ENCODE measurements at places on chromosomes 3 and 15.

- no peak for DNase-seq
These were observed 724 bp downstream of the RPSA start for GRCh38 chr3:39407259-39407629.

- DNase-seq, result no peak
These were observed 34.6 kb upstream of the CACNA2D3 start for GRCh38 chr3:54087581-54088410.

DNA sequence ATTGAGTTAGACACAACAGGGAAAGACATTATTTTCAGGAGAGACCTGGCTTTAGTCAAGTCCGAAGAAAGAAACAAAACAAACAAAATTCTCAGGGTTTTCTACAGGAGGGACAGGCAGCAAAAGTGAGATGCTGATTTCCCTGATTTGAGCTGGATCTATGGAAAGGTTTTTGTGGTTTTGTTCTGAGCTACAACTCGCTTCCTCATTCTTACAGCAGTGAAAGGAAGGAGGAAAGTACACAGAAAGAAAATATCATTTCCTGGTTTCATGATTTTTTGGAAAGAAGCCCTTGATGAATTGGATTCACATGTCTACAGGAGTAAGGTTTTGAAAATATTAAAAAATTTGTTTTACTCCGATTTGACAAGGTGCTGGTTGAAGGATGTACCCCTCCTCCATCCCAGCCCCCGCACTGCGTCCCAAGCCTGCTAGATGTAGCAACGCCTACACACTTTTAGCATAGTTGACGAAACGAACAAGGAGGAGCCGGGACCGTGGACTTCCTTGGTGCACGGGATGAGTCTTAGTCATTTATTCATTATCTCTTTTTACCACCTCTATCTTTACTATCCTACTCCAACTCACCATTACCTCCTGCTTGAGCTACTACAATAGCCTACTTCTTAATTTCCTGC is 10.8 kb downstream of the PRICKLE2 start:
- DNase-seq, result no peak

GRCh38 chr3:188802645-188803044 is 369.1 kb upstream of the TPRG1 start:
- DNase-seq, result no peak

DNA sequence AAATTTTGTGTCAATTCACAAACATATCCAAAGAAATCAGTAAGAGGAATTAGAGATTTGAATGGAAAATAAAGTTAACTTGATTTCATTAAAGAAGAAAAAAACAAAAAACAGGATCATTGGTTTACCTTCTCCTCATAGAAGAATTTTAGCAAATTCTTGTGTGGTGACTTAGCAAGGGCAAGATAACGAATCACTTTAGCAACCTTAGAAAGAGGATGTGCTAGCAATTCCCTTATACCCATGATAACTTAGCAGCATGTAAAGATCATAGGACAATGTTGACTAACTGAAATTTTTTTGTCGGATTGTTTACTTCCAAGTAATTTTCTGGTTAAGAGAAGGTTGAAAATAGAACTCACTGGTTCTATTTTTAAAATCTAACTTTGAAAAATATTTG is 609.3 kb downstream of the GBE1 start:
- no peak for DNase-seq

GRCh38 chr15:76343313-76343996 is 6.9 kb downstream of the ISL2 start:
- no peak for DNase-seq

DNA sequence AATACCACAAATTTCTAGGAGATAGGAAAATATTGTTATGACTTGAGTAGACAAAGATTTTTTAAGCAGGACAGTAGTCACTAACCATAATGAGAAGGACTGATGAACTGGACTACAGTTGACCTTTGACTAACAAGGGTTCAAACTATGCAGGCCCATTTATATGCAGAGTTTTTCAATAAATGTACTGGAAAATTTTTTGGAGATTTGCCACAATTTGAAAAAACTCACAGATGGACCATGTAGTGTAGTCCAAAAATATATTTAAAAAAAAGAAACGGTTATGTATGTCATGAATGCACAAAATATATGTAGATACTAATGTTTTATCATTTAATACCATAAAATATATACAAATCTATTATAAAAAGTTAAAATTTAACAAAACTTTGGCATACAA is 151.8 kb downstream of the LRRN1 start:
- no peak for DNase-seq

DNA sequence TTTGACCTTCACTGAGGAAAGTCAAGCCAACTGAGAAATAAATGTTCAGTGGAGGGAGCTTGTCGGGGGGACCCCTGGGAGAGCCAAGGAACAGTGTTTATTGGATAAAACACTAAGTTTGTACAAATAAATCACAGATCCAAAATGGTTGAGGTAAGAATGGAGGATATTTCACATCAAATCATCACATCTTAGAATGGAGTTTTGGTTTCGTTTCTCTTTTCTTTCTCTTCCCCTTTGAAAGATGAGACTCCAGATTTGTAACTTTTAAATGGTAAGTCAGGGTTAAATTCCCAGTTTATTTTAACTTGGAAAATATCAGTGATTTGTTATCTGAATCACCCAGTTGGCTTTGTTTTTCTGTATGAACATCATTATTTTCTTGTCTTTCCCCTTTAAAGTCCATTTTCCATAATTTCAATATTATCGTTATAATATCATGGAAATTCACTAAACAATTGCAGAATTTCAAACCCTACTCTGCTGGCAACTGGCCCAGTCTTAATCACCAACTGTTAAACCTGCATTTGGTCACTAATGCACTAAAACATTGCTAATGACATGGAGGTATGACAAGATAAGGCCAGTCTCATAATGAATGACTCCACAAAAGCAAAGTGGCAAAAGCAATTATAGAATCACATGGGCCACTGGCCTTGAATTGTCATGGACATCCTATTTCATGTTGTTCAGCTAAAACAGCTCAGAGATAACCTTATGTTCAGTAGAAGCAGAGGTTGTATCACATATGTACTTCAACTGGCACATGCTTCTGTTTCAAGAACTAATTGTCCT is 295.1 kb downstream of the SHOX2 start:
- DNase-seq, result no peak

GRCh38 chr3:43949594-43949993 is 258.9 kb downstream of the ABHD5 start:
- no peak for DNase-seq

GRCh38 chr15:69490356-69491037 is 37.9 kb downstream of the RPLP1 start:
- DNase-seq, result no peak

- no peak for DNase-seq
These were observed 32.6 kb downstream of the BBX start for GRCh38 chr3:107555359-107555758.

DNA sequence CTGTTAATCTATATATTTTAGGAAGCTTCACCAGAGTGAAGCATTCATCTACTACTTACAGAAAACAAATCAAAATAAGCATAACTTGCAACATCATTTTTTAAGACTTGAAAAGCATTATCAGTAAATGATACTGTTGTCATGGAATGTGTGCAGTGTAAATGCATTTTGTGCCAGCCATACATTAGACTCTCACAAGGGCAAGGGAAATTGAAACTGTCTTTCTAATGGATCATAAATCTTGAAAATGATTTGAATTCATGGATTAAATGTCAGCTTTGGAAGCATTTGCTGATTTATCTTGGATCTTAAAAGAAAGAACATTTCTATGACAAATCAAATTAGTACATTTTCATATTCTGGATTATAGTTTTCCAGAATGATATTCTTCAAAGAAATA is 338.3 kb upstream of the SGO1 start:
- DNase-seq, result no peak

DNA sequence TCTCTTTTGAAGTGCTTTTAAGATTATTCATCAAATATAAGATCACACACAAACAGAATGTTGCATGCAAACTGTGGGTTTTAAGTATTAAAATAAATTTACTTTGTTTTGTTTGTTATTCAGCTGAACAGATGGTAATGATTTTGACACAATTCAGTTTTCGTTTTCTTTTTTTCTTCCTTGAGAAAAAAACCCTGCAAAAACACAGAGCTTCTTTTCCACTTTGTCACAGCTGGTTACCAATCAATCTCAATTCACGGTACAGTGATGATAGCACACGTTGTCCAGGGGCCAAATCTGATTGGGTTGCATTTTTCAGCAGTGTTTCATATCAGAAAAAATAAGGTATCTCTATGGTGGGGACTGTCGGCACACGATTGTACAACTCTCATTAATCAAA is 473.6 kb downstream of the ROBO2 start:
- DNase-seq, result no peak

DNA sequence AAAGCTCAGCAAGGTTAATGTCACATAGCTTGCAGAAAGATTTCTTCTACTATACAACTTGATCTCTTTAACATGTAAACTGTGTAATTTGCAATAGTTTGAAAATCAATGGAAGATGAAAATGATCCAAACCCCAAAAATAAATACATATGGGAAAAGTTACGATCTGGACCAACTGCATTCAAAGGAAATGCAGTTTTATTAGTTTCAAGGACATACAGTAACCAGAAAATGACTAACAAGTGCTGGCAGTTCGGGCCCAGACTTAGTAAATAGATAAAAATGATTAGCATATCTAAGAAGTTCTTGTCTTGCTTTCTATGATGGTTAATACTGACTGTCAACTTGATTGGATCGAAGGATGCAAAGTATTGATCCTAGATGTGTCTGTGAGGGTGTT is 37.3 kb upstream of the LEKR1 start:
- DNase-seq, result no peak

DNA sequence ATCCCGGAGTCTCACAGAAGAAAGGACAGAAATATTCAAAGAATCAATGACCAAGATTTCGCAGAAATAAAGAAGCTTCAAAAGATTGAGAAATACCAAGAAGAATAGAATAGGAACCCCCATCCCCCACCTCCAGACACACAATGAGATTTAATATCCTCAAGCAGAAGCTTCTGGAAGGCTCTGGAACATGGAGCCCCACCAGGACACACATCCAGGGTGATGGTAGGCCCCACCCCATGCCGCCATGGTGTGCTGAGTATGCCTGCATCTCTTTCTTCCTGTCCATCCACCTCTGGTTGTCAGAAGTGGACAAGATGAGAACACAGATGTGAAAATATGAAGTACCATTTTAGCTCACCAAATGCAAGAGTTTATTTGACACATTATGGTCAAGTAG is 19.3 kb downstream of the PRR23E start:
- no peak for DNase-seq

DNA sequence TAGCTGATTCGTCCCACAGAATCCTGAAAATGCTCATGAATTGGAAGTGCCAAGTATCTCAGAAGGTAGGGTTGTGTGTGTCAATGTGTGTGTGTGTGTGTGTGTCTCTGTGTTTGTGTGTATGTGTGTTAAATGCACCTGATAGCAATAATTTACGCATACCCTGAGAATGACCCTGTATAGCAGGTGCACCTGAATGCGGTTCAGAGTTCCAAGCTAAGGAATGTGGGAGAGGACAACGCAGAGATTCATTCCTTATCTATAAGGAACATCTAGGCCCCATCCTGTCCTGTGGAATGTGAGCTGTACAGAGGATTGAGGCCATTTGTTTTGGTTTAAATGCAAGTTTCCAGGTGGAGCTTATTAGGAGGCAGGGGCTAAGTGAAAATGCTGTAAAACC is 49.1 kb upstream of the NEDD4 start:
- peak; percentile 89 for DNase-seq

DNA sequence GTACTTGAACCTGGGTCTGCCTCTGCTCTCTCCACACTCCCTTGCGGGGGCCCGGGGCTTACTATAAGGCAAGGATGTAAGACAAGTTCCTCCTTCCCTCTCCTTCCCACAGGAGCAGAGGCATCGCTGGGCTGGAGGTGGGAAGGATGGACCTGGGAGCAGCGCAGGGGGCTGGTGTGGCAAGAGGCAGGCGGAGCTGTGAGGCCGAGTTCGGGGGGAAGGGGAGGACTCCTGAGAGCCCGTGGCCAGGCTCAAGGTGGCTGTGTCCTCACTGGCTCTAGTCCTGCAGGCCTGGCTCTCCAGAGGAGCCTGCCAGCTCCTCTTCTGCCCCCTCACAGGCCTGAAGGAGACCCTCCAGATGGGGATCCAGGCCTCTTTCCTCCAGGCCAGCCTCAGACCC is 1.0 kb upstream of the NR2E3 start:
- DNase-seq, result no peak

GRCh38 chr15:39591141-39591895 is 10.4 kb downstream of the THBS1 start:
- no peak for DNase-seq

GRCh38 chr3:167507954-167508353 is 34.1 kb upstream of the SERPINI2 start:
- DNase-seq, result no peak

- DNase-seq, result no peak
These were observed 8.0 kb downstream of the MAP2K5 start for GRCh38 chr15:67550522-67550921.

GRCh38 chr15:33142708-33143107 is 51.8 kb downstream of the FMN1 start:
- DNase-seq, result no peak

- no peak for DNase-seq
These were observed 476.9 kb downstream of the SQOR start for GRCh38 chr15:46111730-46112129.

GRCh38 chr15:94212291-94212690 is 19.1 kb upstream of the MCTP2 start:
- DNase-seq, result no peak

DNA sequence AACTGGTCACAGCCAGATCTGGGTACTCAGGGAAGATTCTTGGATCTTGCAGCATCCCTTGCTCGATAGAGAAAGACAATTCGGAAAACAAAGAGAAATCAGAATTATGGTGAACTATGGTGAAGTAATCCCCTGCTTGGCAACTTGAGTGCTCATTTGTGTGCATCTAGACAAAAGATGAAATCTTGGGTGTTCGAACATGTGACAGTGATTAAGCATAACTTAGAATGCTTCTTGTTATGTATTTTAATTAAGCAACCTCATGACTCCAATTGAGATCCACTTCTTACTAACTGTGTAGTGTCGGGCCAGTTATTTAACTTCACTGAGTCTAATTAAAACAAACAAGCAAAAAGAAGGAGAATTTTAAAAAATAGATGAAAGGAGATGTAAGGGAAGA is 56.5 kb downstream of the ZNF385D start:
- no peak for DNase-seq

DNA sequence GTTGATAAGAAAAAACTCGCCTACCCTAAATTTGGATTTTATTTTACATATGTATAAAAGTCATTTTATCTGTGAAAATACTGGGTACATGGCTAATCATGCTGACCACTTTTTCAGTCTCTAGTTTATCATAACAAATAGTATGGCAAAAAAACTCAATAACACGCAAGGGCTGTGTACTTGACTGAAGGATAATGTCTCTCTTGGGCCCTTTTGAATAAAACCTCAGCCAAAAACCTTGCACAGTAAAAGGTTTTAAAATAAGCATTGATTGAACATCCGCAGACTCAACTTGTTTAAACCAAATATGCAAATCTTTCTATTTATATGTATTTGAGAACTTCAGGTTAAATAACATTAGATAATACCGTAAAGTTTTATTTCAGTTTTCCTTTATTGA is 285.3 kb downstream of the CADM2 start:
- no peak for DNase-seq

- no peak for DNase-seq
These were observed 42.2 kb upstream of the PLCL2 start for GRCh38 chr3:16842272-16843270.

DNA sequence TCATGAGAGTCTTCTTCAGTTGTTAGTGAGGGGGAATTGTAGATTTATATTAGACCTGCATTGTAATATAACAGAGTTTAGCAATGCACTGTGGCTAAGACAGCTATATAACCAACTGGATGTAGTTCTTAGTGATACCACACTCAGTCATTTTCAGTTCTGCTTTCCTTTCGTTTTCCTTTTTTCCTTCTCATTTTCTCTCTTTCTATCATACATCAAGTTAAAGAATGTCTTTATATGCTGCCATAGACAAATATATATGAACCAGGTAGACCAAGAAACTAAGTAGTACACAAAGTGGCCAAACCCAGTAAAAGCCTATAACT is 43.7 kb upstream of the CD47 start:
- DNase-seq, result no peak
